ENCODE measurements at places on chromosomes 12 and 14.

DNA sequence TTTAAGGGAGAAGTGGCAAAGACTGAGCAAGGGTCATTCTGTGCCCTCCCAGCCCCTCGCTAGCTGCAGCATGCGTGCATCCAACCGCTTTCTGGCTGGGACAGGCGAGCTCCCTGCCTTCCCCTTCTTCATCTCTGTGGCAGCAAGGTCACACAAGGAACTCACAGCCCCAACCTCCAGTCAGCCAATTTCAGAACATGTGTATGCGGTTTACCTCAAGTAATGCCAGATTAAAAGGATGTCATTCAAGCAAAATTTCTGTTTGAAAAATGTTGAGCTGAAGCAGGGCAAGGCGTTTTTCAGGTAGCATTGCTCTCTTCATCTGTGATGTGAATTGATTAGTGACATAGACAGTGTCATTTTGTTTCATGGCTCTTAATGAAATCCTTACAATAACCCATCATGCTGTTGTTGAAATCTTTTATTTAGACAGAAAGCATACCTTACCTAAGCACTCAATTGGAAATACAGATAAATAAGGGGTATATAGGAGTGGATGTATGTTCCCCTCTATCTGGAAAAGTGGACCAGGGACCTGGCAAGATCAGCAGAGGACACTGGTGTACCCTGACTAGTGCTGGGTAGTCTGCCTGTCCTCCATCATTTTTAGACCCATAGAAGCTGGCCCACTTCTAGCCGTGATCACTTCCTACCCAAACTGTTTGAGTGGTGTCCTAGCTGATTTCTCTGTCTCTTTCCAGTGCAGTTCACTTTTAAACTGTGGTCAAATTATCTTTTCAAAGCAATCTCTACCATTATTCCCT lies 82.8 kb upstream of the NEDD1 start:
- DNase-seq, result no peak

DNA sequence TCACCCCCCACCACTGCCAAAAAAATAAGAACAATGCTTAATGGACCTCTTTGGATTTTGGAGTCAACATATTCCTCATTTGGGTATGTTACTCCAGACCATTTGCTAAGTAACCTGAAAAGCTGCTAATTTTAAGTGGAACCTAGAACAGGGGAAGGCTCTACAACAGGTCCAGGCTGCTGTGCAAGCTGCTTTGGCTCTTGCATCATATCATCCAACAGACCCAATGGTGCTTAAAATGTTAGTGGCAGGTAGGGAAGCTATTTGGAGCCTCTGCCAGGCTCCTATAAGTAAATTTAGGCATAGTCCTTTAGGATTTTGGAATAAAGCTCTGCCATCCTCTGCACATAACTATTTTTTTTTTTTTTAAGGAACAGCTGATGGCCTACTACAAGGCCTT lies 132.2 kb upstream of the PMCH start:
- no peak for DNase-seq

DNA sequence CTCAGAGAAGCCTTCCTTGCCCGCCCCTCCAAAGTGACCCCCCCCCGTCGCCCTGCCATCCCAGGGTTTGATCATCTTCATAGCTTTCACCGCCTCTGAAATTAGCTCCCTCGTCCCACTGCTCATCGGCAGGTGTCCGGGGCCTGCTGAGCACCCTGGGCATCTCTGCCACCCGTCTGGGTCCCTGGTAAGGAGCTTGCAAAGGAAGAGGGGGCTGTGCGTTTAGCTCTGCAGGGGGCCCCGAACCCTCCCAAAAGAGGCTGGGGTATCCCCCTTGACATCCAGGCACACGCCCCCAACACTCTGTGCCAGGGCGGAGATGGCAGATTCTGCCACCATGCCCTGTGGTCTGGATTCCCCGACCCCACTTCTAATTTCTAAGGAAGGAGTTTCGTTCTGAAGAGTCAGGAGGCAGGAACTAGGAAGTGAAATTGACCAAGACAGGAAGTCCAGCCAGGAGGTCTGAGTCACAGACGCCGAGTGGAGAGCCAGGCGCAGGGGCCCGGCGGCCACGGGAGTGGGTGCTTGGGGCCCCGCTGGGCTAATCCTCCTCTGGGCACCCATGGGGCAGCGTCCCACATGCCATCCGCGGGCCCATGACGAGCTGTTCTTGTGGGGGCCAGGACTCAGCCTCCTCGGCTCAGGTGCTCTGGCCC lies 95.7 kb downstream of the RFLNA start:
- DNase-seq, result no peak

DNA sequence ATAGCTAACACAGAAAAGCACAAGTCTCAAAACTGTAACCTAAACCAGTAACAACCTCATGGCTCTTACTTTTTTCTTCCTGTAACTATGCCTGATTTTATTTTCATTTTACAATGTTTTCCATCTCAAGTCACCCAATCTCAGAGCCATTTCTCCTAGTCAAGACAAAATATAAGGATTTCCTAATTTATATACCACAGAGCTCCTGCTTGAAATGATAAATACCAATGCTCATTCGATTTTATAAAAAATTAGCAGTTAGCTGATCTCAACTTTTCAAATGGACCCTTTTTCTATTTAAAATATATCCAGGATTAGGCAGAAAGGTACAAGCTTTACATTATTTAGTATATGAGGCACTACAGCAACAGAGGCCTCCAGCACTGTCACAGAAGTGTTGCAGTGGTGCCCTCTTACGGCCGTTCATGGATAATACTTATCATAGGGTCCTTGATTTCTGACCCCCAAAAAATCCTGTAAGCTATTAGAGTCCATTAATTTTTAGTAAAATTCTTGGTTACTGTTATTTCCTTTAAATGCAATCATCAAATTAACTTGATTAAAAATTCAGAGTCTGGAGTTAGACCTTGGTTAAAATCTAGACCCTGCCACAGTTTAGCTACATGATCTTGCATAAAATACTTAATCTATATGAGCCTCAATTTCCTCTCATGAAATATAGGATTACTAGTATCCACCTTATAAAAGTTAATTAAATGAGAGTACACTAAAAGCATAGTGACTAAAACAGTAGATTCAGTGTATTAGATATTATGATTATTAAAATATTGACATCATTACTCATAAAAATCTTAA lies 68.3 kb downstream of the SEC23A start:
- DNase-seq, result no peak

DNA sequence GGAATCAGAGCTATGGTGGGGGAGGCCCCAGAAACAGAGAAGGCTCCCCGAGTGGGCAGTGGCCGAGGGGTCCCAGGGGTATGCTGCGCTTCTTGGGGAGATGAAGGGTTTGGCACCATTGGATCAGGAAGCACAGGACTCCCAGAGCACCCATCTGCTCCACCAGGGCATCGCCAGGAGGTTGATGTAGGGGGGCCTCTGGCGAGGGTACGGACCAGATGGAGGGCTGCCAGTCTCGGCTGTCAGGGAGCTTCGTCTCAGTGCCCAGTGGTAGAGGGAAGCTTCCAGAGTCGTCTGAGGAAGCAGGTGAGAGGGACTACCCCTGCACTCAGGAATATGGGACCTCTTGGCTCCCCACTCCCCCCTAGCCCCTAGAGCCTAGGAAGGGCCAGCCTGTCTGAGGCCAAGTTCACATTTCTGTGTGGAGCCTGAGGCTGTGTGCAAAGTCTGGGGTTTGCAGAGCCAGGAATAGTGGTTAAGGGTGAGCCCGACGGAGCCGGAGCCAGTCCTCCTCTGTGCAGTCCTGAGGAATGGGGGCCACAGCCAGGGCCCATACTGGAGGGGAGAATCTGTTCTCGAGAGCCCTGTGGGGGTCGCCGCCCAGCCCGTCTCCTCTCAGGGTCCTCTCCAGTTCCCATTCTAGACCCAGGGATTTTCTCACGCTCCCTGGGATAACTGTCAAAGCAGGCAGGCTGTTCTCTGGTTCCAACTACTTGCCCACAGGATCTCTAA lies 10.2 kb downstream of the SLC48A1 start:
- no peak for DNase-seq

DNA sequence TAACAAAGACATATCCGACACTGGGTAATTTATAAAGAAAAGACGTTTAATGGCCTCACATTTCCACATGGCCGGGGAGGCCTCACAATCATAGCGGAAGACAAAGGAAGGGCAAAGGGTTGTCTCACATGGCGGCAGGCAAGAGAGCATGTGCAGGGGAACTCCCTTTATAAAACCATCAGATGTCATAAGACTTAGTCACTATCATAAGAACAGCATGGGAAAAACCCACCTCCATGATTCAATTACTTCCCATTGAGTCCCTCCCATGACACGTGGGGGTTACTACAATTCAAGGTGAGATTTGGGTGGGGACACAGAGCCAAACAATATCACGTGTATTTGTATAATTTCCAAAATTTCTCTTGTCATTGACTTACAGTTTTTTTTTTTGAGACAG lies 5.5 kb upstream of the LMNTD1 start:
- DNase-seq, result peak; percentile 0

GRCh38 chr12:11853126-11853525 lies 203.7 kb downstream of the ETV6 start:
- no peak for DNase-seq

GRCh38 chr14:85214471-85214870 lies 315.5 kb upstream of the FLRT2 start:
- DNase-seq, result no peak

DNA sequence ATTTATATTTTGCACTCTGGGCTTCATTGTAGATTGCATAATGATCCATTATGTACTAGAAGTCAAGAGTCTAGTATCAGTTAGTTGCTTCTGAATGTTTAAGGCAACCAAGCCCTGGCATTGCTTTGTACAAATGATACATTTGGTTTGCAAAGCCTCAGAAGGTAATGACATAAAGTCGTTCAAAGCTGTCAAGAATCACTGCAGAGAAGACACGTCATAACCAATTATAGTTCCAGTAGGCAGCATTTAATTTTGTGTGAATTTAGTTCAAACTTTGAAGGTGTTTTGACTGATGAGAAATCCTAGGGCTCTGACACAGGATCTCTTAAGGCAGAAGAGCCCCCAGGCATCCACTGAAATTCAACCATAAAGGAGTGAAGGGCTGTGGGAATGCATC lies 163.0 kb upstream of the KRR1 start:
- no peak for DNase-seq

GRCh38 chr12:121443193-121443870 lies 43.4 kb downstream of the RNF34 start:
- DNase-seq, result peak; percentile 41

- no peak for DNase-seq
These were observed 69.0 kb downstream of the OTX2 start for GRCh38 chr14:56741325-56741724.

GRCh38 chr12:93438266-93439050 lies 3.3 kb downstream of the UBE2N start:
- DNase-seq, result no peak

GRCh38 chr14:23365732-23366425 lies 907 bp upstream of the EFS start:
- no peak for DNase-seq

GRCh38 chr12:3038926-3039510 lies 38.2 kb upstream of the TSPAN9 start:
- no peak for DNase-seq

DNA sequence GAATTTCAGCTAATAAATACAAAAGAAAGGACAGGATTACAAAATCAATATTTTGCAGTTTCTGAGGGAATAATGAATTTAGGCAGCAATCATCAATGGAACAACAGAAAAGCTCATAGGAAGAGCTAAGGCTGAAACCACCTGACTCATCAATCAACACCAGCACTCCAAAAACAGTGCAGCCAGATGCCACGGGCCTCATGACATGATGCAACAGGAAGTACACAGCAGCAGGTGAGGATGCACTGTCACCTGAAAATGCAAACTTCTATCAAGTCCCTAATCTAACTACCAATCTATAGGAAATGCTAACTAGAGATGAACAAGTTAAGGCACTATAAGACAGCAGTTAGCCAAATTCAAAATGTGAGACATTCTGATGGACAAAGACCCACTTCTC lies 21.7 kb downstream of the GNS start:
- no peak for DNase-seq

DNA sequence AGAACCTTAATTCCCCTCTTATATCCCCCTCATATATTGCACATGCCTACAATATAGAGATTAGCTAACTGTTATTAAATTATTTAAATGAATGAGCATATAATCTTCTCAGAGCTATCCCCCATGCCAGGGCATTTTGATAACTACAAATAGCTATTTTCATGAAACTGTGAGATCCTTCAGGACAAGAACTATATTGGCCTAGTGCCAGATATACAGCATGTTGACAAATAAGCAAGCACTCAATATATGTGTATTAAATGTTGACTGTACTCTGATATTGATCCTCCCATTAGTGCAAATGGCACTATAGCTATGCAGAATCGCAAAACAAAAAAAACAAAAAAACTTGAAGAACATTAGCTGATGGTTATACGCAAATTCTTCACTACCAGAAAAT lies 134.1 kb upstream of the OTX2 start:
- DNase-seq, result no peak

DNA sequence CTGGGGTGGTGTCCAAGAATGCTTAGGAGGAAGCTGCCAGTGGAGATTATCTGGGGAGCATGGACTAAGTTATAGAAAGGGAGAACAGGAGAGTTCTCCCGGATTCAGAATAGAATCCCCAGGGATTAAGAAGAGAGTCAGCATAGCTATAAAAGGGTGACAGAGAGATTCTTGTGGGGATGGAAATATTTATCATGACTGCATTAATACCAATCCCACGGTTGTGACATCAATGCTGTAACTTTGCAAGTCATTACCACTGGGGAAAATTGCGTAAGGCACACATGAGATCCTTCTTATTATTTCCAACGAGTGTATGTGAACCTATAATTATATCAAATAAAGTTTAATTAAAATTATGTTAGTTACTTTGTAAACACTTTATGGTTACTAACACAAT lies 447.9 kb upstream of the TMEM132C start:
- DNase-seq, result no peak

DNA sequence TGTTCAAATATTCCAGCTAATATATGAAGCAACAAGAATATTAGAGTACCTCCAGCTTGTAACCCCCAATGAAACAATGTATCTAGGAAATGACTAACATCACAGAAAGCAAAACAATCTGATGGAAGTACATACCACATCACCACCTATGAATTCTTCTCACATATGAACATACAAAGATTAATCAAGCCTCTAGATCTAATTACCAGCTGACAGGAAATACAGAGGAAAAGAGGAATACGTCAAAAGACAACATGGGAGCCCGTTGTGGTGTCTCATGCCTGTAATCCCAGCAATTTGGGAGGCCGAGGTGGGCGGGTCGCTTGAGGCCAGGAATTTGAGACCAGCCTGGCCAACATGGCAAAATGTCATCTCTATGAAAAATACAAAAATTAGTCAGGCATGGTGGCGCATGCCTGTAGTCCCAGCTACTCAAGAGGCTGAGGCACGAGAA lies 7.5 kb downstream of the NEDD8 start:
- DNase-seq, result no peak

- DNase-seq, result no peak
These were observed 77.2 kb downstream of the PPP1R12A start for GRCh38 chr12:79857675-79858074.

GRCh38 chr14:90612801-90613200 lies 203.4 kb downstream of the TTC7B start:
- no peak for DNase-seq

GRCh38 chr12:124233846-124234640 lies 60.9 kb upstream of the RFLNA start:
- DNase-seq, result no peak
